ENCODE measurements at places on chromosomes 5 and 9.

DNA sequence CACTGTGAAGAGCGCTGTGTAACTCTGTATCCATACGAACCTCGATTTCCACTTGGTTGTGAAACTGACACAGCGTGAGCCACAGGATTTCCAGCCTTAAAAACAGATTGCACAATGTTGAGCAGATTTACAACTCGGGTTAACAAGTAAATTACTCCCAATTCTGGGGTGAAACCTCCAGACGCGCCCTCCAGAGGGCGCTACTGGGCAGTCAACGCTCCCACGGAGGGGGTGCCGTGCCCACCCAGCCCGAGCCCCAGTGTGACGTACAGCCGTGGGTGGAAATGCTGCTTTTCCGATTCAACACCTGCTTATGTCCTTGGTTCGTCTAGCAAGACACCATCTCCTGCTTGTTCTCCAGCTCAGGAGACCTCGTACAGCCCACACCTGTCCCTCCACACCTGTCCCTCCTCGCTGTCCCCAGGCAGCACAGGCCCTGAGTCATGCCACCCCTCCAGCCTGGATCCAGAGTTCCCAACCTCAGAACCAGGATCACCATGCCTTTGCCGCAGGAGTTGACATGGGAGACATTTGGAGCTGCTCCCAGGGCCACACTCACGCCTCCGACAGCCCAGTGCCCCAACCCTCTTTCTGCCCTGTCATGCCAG, 34.4 kb upstream of the SLC6A3 start:
- DNase-seq: peak; percentile 47

- DNase-seq: no peak
Observed at GRCh38 chr9:6566409-6567139, 79.0 kb downstream of the GLDC start.

- no peak for DNase-seq
Observed at GRCh38 chr5:176846335-176847140, 36.2 kb downstream of the UNC5A start.

- no peak for DNase-seq
Observed at GRCh38 chr9:110969971-110970386, 68.3 kb downstream of the LPAR1 start.

GRCh38 chr5:102795526-102795925, 40.4 kb downstream of the PAM start:
- no peak for DNase-seq

DNA sequence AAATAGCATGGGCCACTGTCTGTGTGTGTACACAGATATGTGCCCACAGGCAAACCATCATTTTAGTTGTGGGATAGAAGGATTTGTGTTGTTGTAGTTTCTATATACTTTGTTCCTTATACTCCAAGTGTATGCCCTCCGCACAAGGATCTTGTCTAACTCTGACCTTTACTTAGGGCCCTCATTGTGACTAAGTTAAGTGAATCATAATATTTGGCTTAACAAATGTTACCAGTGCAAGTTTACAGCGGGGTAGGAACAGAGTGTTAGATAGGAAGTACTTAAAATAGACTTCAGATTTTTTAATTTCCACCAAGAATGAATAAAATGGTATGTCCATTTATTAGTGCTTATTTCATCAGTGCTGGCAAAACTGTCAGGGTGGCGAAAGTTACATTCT, 29.5 kb upstream of the CYFIP2 start:
- no peak for DNase-seq
